ENCODE measurements at places on chromosomes 6 and 20.

DNA sequence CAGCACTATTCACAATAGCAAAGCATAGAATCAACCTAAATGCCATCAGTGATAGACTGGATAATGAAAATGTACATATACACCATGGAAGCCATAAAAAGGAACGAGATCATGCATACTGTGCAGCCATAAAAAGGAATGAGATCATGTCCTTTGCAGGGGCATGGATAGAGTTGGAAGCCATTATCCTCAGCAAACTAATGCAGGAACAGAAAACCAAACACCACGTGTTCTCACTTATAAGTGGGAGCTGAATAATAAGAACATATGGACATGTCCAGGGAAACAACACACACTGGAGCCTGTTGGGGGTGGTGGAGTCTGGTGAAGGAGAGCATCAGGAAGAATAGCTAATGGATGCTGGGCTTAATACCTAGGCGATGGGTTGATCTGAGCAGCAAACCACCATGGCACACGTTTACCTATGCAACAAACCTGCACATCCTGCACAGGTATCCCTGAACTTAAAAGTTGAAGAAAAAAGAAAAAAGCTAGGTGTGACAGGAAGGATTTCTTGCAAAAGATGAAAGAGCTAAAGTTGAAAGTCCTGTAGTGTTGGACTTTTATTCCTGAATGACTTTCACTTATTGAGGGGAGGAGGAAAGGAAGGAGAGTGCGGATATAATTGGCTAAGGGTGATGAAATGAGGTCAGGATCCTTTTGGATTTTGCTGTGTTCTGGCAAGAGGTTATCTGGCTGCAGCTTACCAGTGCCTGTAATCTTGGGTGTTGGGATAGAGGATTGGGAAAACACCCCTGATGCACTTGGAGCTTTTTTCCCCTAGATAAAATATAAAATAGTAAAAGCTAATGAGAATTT lies 8.5 kb downstream of the TRMT11 start:
- no peak for DNase-seq

DNA sequence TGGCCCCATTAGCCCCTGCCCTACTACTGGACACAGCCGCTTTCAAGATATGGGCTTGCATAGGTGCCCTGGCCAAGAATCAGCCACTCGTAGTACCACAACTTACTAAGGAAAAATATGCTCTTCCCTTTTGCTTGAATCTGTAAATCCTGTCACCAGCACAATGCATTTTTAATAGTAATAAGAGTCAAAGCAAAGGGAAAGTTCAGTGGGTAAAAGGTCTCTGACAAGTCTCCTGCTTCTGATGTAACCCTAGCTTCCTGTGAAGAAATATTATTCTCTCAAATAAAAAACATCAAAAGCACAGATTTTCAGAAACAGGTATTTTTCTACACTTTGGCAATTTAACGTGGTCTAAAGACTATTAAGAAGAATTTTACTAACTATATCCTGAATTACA lies 373.8 kb downstream of the GJA1 start:
- DNase-seq: no peak

- no peak for DNase-seq
These were observed 937 bp downstream of the ZNF318 start for GRCh38 chr6:43368259-43369160.

DNA sequence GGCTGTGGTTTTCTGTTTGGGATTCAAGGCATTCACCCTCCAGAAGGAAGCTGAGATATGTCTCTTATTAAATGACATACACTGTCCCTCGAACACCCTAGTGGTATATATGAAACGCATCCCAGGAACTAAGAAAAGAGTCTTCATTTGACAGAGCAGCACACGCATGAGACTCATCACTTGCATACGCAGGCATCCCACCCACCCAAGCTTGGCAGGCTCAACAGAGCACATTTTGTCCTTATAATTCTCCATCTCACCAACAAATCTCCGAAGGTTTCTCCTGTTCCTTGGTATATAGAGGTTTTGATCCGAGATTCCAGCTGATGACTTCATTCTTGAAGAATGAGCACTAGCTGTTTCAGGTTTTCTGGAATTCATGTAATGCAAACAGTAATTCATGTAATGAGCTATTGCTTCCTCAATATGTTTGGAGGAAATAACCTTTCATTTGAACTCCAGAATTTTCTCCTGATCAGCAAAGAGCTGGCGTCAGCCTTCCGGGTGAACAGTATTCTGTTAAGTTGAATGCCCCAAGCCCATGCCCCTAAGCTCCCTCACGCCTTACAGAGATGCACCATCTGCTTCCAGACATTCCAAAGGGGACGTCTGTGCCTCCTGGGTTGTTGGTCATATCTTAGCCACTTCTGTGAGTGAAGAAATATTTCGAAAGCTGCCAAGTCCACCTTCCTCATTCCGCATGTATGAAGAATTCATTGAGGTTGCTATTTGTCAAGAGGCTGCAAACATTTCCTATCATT lies 66.0 kb upstream of the CDH4 start:
- peak; percentile 97 for DNase-seq
